ENCODE measurements at places on chromosomes 13 and 19. TPM values are rescaled to one million over a fixed set of nuclear protein-coding genes. Genes with fewer than 3 reads are reported as not detected.

The PCDH20 gene
- 6.3 TPM for total RNA-seq

The ZNF677 gene
- total RNA-seq, result 16.2 TPM

The ERFL gene
- 0.43 TPM for total RNA-seq

DNA sequence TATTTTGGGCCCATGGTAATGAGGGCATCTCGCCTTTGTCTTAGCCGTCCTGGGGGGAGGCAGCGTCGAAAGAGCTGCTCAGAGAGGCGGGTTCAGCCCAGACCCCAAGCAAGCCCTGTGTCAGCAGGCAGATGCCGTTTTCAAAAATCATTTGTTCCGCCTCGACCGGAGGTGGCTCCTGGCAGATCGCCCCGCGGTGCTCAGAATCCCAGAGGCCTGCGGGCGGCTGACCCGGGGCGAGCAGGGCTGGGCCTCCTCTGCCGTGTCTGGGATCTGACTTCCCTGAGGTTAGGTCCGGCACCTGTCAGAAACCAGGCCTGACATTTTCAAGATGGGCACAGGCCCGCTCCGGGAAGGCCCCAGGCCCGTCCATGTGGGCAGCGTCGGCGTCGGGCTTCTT lies 36.1 kb downstream of the CRTC1 start:
- DNase-seq, result no peak

GRCh38 chr13:103272770-103273169 lies 206.6 kb upstream of the SLC10A2 start:
- DNase-seq, result no peak
